ENCODE measurements at places on chromosomes 7 and 10.

DNA sequence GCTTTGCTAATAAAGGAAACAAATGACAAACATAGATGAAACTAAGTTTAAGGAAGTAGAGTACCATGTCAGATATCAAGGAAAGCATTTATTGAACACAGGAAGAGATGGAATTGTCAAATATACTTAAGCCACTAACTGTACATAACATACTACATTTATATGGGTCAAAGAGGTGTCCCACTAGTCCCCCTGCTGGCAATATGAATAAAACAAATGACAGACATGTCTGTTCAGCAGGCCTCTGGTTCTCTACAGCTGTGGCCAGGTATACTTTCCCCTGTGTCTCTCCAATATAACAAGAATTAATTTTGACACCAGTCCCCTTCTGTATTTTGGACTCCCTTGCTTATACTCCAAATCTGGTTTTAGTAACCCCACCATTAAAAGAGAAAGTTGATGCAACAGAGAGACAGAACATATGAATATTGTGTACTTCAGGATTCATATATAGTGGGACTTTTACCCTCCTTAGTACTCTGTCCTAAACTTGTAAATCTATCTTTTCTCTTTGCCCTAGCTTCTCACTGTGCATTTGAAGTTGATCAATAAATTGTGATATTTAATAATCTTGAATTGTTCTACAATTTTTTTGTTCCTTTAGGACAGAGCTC is 42.9 kb downstream of the CD36 start:
- no peak for DNase-seq

GRCh38 chr7:128091106-128091505 is 59.9 kb upstream of the LRRC4 start:
- DNase-seq: no peak

GRCh38 chr7:100555701-100556100 is 16.7 kb downstream of the AGFG2 start:
- DNase-seq: no peak

- DNase-seq: no peak
Measured at GRCh38 chr7:75650062-75650461, 88.7 kb downstream of the HIP1 start.

- DNase-seq: no peak
Measured at GRCh38 chr10:126017961-126018560, 121.7 kb downstream of the FANK1 start.

GRCh38 chr10:88896994-88897853 is 17.2 kb downstream of the STAMBPL1 start:
- DNase-seq: no peak

- no peak for DNase-seq
Measured at GRCh38 chr7:154598396-154598795, 404.5 kb downstream of the PAXIP1 start.

- no peak for DNase-seq
Measured at GRCh38 chr7:44283381-44284211, 41.8 kb downstream of the CAMK2B start.

- DNase-seq: no peak
Measured at GRCh38 chr7:91512958-91513357, 248.7 kb downstream of the FZD1 start.

GRCh38 chr10:126090911-126091728 is 194.8 kb downstream of the FANK1 start:
- no peak for DNase-seq

DNA sequence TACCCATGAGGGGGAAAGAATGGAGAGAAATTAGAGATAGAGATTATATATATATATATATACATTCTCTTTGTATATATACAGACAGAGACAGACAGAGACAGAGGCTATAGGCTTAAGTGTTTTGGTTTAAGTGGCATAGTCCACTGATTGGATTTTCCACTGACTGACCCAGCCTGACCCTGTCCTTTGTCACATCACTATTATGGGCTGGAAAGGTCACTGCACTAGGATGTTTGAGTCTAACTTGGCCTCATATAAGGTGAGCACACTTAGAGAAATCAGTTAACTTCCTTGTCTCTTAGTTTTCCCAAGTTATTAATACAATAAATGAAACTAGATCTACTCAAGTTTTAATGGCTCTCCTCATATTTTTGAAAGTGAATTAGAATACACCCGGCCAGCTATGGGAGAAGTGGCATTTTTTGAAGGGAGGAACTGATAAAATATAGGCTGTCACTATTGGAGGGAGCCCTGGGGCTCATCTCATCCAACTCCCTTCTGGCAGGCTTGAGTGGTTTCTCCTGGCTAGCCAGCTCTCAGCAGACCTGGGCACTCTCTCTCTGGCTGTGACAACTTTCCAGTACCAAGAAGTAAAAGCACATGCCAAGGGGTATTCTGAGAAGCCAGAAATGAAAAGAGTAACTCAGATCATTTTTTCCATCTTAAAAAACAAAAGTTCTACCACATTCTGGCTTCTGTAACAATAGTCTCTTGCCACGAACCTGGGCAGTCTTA is 455.6 kb upstream of the ANKRD30A start:
- DNase-seq: no peak

- no peak for DNase-seq
Measured at GRCh38 chr7:20299647-20300312, 30.9 kb upstream of the ITGB8 start.

GRCh38 chr7:118158766-118159165 is 25.2 kb upstream of the LSM8 start:
- no peak for DNase-seq

Data from stimulated activated CD8-positive, alpha-beta memory T cell treated with anti-CD3 and anti-CD28 coated beads, Interleukin-4, amount 100 ng/mL, for 4 hours (primary cell).